ENCODE measurements at places on chromosomes 13 and 19.

- no peak for ATAC-seq
These were observed 272.2 kb upstream of the DACH1 start for GRCh38 chr13:72139192-72139591.

- no peak for ATAC-seq
These were observed 10.7 kb downstream of the EPSTI1 start for GRCh38 chr13:42981317-42981716.

GRCh38 chr13:63636316-63636993 lies 2220.8 kb upstream of the PCDH20 start:
- no peak for ATAC-seq

- no peak for ATAC-seq
These were observed 4.6 kb downstream of the ANKRD10 start for GRCh38 chr13:110910013-110910890.

GRCh38 chr13:102678339-102679107 lies 16.3 kb downstream of the METTL21C start:
- ATAC-seq = no peak

DNA sequence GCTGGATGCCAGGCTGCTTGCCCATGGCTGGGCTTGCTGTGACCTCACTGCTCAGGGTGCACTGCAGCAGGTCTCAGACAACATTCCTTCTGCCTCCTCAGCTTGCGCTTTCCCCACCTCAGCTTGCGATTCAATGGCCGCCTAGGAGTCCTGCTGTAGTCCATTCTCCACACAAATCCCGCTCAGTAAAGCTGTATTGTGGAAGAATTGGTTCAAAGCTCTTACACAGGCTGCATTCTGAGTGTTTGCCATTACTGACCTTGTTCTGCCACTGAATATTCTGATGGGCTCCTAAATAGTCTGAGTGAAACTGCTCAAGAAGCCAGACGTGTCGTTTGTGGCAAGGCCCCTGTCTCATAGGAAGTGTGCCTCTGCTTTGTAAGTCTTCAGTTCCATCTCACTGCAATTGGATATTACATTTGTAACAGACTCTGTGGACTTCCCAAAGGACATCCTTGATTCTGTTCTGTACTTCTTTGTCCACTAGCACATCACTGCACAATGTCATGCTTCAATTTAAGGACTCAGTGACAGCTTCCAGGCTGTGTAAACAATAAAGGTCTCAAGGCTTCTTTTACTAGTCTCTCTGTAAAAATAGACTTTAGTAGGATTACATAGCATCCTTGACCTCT lies 49.8 kb downstream of the KATNAL1 start:
- ATAC-seq = no peak

DNA sequence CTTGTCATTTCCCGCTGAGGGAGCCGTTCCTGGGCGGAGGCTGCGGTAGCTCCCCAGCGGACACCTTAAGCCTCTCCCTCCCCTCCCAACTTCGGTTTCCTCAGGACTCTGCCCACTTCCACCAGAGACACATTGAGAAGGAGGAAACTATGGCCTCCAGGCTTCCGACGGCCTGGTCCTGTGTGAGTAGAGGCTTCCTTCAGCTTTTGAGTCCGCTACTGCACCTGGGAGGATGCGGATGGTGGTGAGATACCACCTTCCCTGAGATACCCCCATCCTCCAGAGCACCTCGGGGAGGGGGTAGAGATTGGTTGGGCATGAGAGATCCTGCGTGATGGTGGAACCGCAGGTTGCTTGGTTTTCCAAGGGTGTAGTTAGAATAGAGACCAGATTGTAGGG lies 955 bp downstream of the ZNF274 start:
- ATAC-seq = no peak

All from activated T-helper 17 cell treated with anti-CD3 and anti-CD28 coated beads, Interleukin-2, amount 50 U/mL, for 72 hours (primary cell).